ENCODE measurements at places on chromosomes 16 and 17. TPM values are rescaled to one million over a fixed set of nuclear protein-coding genes. Genes with fewer than 3 reads are reported as not detected.

GP1BA gene
- not detected for total RNA-seq

CCL4L2 gene
- total RNA-seq: not detected

NXPH3 gene
- total RNA-seq: 131 TPM

CMTM2 gene
- 1.7 TPM for total RNA-seq

NOL3 gene
- total RNA-seq: 43.5 TPM

LYRM1 gene
- 18.7 TPM for total RNA-seq

SOX9 gene
- total RNA-seq: 3.6 TPM

All from thoracic aorta (tissue), 2 donors.